ENCODE measurements at places on chromosomes 2 and 18.

- no peak for DNase-seq
Observed at GRCh38 chr2:84417453-84418145, 41.5 kb downstream of the SUCLG1 start.

DNA sequence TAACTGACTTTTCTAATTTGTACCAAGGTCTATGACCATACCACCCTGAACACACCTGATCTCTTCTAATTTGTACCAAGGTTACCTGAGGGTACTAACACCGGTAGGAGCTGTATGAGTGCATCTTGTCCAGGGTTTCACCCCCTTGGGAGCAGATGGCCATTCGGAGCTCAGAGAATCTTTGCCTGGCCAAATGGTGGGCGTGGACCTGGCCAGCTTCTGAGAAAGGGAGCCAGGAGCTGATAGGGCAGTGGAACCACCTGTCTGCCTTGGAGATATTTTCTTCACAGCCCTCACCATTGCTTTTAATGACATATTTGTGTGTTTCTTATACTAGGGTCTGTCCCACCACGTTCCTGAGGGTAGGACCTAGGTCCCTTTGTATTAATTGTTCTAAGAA is 188.9 kb downstream of the LDLRAD4 start:
- no peak for DNase-seq

- DNase-seq: no peak
Observed at GRCh38 chr2:187345338-187345737, 102.7 kb downstream of the CALCRL start.

GRCh38 chr2:174518395-174518794 is 31.6 kb upstream of the GPR155 start:
- no peak for DNase-seq

- no peak for DNase-seq
Observed at GRCh38 chr2:225013425-225014365, 28.6 kb downstream of the DOCK10 start.

GRCh38 chr18:23155537-23155936 is 20.3 kb downstream of the CABLES1 start:
- no peak for DNase-seq

- DNase-seq: no peak
Observed at GRCh38 chr2:239535413-239536144, 134.8 kb upstream of the HDAC4 start.

DNA sequence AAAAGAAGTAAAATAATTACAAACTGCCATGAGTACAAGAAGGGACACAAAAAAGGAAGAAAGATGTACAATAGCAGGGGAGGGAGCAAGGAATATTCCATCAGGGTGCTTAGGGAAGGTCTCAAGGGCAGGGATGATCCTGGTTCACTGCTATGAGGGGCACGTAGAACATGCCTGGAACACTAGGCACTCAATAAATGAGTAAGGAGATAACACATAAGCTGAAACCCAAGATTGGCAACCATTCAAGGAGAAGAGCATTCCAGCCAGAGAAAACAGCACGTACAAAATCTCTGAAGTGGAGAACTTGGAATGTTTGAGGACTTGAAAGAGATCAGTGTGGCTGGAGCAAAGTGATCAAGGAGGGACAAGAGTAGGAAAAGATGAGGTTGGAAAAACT is 103.2 kb downstream of the FAM161A start:
- DNase-seq: no peak

DNA sequence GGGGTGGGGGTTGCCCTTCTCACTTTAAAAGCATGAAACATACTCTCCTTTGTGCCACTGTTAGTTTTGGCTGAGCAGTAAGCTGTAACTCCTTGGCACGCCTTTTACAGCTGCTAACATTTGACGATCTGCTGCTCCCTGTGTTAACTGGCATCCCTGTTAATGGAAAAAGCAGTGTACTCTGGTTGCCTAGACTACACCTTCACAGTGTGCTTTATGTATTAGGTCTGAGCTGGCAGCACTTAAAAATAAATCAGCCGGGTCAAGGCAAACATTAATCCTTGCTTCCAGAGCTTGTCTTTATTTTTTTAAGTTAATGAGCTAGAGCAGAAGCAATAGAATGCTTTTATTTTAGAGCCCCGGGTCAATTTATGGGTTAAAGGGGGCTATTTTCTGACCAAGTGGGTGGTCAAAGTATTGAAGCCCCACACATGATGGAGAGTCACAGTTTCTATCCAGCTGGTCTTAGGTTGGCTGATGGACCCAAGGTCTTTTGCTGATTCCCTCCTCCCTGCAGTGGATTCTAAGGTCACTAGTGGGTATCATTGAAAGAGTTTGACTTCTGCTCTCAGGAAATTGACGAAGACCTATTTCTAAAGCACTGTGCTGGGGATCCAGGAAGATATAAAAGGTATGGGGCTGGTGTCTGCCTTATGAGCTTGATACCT is 54.5 kb downstream of the CFAP221 start:
- DNase-seq: peak; percentile 48

GRCh38 chr18:13377496-13377895 is 158.9 kb downstream of the LDLRAD4 start:
- no peak for DNase-seq

- no peak for DNase-seq
Observed at GRCh38 chr18:67151366-67151765, 365.2 kb downstream of the DSEL start.

DNA sequence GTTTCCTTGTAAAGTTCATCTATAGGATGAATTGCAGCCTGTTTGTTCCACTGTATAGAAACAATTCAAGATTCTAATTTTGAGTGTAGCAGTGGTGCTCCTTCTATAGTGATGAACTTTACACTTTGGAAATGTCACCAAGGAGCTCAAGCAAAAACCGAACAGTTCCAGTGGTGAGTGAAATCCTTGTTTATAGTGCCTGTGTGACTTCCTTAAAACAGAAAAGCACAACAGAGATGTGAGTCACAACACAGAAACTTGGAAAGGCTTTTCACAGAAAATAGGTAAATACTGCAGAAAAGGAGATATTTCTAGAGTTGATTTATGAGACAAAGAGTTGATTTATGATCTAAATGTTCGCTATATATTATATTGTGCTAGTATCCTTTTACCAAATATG is 482.0 kb downstream of the PTPRM start:
- no peak for DNase-seq

All from NCI-H510A (cell line).